ENCODE measurements at places on chromosomes 16 and 17.

DNA sequence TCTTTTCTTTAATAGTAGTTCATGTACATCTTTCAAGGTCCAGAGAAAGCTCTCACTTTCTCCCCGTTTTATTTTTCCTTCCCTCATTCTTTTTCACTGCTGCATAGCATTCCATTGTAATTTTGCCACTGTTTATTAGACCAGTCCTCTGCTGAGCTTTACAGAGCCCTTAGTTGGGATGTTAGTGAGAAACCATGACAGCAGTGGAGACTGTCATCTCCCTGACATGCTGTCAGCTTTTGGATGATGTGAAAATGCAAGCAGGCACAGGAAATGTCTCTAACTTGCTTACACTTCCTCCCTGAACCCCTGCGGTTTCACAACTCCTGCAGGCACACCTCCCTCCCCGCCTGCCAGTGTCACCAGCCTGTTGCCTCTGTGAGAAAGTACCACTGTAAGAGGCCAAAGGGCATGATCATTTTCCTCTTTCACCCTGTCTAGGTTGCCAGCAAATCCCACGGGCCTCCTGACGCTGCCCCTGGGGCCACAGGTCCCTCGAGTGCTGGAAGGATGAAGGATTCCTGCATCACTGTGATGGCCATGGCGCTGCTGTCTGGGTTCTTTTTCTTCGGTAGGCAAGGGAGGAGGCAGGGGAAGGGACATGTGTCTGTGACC, at the start of gene ITGAL:
ITGAL (plus strand) TSS at position 415 of the 615 bp plus-strand sequence; CDS start at position 511, 96 bp downstream.
- no peak within 1 kb of the TSS for H3K4me3 ChIP-seq
- no peak within 1 kb of the TSS for H3K27ac ChIP-seq
- DNase-seq: no peak
- peaks cover 15% of the 10 kb centered on the region for H3K27me3 ChIP-seq
- no peaks in the 10 kb centered on the region for H3K4me1 ChIP-seq

GRCh38 chr16:87864331-87864989, 4.8 kb downstream of the SLC7A5 start:
- no peak for DNase-seq
- peaks cover 13% of the 10 kb centered on the region for H3K36me3 ChIP-seq
- H3K27ac ChIP-seq: no peak overlapping the region

- no peak overlapping the region for H3K27ac ChIP-seq
- no peak for DNase-seq
- no peaks in the 10 kb centered on the region for H3K4me1 ChIP-seq
- H3K36me3 ChIP-seq: no peaks in the 10 kb centered on the region
- H3K27me3 ChIP-seq: peaks cover 55% of the 10 kb centered on the region
- no peak overlapping the region for H3K4me3 ChIP-seq
Observed at GRCh38 chr17:48795444-48796162, 21.4 kb downstream of the TTLL6 start.

GRCh38 chr16:31194898-31195297, 7.7 kb downstream of the PYCARD start:
- H3K27me3 ChIP-seq: no peaks in the 10 kb centered on the region
- H3K4me3 ChIP-seq: no peak overlapping the region
- H3K36me3 ChIP-seq: peaks cover 59% of the 10 kb centered on the region

GRCh38 chr16:69399361-69399760, 13.6 kb upstream of the TERF2 start:
- H3K27me3 ChIP-seq: no peaks in the 10 kb centered on the region
- peaks cover 35% of the 10 kb centered on the region for H3K4me1 ChIP-seq
- DNase-seq: no peak
- no peak overlapping the region for H3K4me3 ChIP-seq

DNA sequence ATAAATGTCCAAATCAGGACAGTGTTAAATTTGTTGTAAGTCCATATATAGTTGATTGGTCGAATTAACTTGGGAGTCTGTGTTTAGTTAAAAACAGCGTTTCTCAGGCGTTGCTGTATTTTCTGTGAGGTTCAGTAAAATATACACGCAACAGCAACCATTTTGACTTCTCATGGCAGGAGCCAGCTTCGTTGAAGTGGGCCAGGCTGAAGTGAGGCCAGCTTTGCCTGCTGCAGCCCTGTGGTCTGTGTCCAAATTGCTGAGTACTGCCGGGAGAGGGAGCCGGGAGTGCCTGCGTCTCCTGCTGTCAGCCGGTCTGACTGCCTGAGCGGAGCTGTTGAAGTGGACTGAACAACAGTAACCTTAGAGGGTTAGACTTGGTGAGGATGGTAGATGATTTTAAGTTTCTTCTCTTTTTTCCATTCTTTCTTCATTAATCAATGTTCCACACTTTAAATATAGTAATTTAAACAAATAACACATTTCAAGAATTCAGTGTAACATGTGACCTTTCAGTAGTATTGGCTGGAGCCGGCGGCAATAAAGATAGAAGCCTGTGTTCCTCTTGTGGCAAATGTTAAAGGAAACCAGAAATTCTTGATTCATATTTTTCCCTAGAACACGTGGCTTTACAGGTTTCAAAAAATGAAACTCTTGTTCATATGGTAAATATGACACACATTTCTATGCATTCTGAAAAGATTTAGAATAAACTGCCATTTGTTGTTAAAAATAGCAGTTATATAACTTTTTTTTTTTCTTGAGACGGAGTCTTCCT, 37.0 kb upstream of the ZNF750 start:
- no peak overlapping the region for H3K4me3 ChIP-seq
- H3K27ac ChIP-seq: no peak overlapping the region
- H3K36me3 ChIP-seq: peaks cover 10% of the 10 kb centered on the region
- peaks cover 22% of the 10 kb centered on the region for H3K4me1 ChIP-seq

- peaks cover 30% of the 10 kb centered on the region for H3K4me1 ChIP-seq
- no peaks in the 10 kb centered on the region for H3K27me3 ChIP-seq
- no peak overlapping the region for H3K4me3 ChIP-seq
Observed at GRCh38 chr17:7748076-7748775, 30.7 kb downstream of the DNAH2 start.

- H3K4me3 ChIP-seq: no peak overlapping the region
- no peak for DNase-seq
- no peaks in the 10 kb centered on the region for H3K36me3 ChIP-seq
- H3K27ac ChIP-seq: no peak overlapping the region
- peaks cover 2% of the 10 kb centered on the region for H3K27me3 ChIP-seq
- no peaks in the 10 kb centered on the region for H3K4me1 ChIP-seq
Observed at GRCh38 chr16:52773026-52773425, 226.1 kb upstream of the TOX3 start.

DNA sequence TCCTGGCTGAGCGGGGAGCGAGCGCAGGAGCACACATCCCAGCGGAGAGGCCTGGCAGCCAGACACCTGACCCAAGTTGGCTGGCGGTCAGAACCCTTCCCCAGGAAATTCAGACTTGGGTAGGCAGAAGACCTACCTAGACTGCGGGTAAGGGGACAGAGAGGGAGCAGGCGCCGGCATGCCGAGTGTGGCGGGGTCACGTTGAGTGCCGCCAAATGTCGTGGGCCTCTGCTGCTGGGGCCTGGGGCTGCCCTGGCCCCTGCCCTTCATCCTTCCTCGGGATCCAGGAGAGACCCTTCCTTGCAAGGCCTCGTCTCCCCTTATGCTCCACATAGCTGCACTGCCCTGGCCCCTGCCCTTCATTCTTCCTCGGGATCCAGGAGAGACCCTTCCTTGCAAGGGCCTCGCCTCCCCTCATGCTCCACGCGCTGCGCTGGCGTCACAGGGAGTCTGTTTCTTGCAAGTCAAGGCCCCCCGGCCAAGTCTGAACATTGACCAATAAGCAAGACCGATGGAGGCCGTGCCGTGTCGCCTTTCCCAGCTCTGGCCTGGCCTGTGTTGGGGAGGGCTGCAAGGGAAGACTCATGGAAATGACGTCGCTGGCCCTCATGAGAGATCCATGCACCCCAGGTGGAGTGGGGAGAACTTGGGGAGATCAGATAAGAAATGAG, 47.8 kb downstream of the MGAT5B start:
- no peak overlapping the region for H3K4me3 ChIP-seq
- H3K27ac ChIP-seq: no peak overlapping the region
- peaks cover 29% of the 10 kb centered on the region for H3K27me3 ChIP-seq

- H3K27me3 ChIP-seq: no peaks in the 10 kb centered on the region
- peaks cover 11% of the 10 kb centered on the region for H3K4me1 ChIP-seq
- no peak overlapping the region for H3K4me3 ChIP-seq
- H3K27ac ChIP-seq: no peak overlapping the region
- H3K36me3 ChIP-seq: peaks cover 27% of the 10 kb centered on the region
- no peak for DNase-seq
Observed at GRCh38 chr16:70730031-70730430, 44.2 kb upstream of the MTSS2 start.

DNA sequence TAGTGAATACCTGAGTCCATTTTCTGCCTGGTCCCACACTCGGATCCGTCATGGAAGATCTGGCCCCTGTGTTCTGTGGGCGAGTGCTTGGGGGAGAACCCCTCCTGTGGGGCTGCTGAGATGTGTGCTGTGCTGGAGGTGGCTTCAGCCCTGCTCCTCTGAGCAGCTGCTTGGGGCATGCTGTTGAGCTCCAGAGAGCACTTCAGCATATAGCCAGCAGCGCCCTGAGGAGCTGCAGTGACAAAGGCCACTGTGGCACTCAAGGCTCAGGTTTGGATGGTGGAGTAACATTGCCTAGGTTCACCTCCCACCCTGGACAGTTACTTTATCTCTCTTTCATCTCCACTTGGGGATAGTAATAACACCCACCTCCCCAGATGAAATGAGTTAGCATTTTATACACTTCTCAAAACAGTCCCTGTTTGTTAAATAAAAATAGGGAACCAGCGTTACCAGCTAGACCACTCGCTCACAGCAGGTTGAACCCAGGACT, 75.3 kb downstream of the KSR1 start:
- DNase-seq: no peak
- H3K4me3 ChIP-seq: no peak overlapping the region
- peak overlapping the region; percentile 80 for H3K27ac ChIP-seq
- H3K36me3 ChIP-seq: no peaks in the 10 kb centered on the region

DNA sequence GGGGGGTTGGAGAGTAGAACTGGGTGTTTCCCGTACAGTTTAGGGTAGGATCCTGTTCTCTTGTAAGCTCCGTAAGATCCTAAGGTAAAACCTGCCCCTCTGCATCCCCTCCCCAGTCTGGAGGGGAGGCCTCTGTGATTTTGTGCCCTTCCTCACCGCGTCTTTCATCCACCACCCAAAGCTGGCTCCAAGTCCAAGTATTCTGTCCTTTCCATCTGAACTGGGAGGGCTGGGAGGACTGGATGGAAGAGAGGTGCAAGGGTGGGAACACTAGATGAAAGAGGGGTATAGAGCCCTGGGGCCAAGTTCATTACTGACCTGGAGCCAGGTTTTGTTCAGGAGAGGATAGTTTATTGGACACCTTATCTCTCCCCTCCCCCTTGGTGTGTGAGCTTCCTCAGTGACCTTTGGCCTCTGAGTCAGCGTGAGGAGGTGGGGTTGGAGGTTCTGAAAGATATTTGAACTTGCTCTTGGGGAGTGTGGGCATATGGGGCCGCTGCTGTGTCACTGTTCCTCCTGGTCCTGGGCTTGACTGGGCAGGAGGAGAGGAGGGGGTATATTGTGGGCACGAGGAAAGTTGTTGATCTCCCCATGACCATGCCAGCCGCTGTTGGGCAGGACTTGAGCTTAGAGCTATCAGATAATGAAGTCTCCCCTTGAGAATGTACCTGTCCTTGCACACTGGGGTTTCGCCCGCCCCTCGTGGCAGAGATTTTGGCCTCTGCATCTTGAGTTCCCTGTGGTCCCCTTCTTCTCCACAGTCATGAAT, 1.6 kb downstream of the LASP1 start:
- peak overlapping the region; percentile 94 for H3K4me3 ChIP-seq
- no peak for DNase-seq
- H3K27ac ChIP-seq: peak overlapping the region; percentile 84
- peaks cover 4% of the 10 kb centered on the region for H3K36me3 ChIP-seq
- peaks cover 68% of the 10 kb centered on the region for H3K4me1 ChIP-seq
- H3K27me3 ChIP-seq: no peaks in the 10 kb centered on the region

- H3K36me3 ChIP-seq: no peaks in the 10 kb centered on the region
- H3K27ac ChIP-seq: no peak overlapping the region
- DNase-seq: no peak
- H3K4me3 ChIP-seq: no peak overlapping the region
- H3K4me1 ChIP-seq: peaks cover 4% of the 10 kb centered on the region
Observed at GRCh38 chr16:9840761-9841665, 341.2 kb downstream of the GRIN2A start.

- no peak for DNase-seq
- H3K4me1 ChIP-seq: peaks cover 45% of the 10 kb centered on the region
- no peaks in the 10 kb centered on the region for H3K36me3 ChIP-seq
- H3K27me3 ChIP-seq: no peaks in the 10 kb centered on the region
Observed at GRCh38 chr17:65184235-65184959, 47.2 kb downstream of the RGS9 start.

DNA sequence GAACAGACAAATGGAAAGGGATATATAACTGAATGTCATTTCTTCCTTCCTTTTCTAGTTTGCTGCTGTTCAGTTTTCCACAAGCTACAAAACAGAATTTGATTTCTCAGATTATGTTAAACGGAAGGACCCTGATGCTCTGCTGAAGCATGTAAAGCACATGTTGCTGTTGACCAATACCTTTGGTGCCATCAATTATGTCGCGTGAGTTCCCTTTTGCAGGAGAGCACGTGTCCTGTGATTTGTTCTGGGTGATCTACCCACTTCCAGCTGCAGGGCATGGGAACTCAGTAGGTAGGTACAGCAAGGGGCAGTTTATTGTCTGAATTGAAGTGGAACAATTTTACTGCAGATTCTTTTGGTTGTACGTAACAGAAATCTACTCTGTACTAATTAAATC, 8.8 kb downstream of the ITGAL start:
- no peaks in the 10 kb centered on the region for H3K4me1 ChIP-seq
- H3K4me3 ChIP-seq: no peak overlapping the region
- peaks cover 23% of the 10 kb centered on the region for H3K27me3 ChIP-seq
- DNase-seq: no peak
- no peak overlapping the region for H3K27ac ChIP-seq

DNA sequence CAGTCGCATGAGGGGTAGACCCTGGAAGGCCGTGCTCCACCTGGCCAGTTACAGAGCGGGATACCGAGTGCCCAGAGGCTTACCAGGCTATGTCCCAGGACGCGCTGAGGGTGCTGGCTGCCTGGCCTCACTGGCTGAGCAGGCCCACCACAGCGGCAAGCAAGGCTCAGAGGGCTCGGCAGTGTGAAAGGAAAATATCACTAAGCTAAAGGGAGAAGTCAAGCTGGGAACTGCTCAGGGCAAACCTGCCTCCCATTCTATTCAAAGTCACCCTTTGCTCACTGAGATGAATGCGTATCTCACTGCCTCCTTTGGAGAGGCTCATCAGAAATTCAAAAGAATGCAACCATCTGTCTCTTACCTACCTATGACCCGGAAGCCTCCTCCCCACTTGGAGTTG, 37.4 kb downstream of the CCDC57 start:
- H3K4me3 ChIP-seq: no peak overlapping the region
- no peaks in the 10 kb centered on the region for H3K4me1 ChIP-seq
- peaks cover 40% of the 10 kb centered on the region for H3K36me3 ChIP-seq
- no peak for DNase-seq
- H3K27me3 ChIP-seq: no peaks in the 10 kb centered on the region

GRCh38 chr17:40621578-40621977, 26.0 kb downstream of the SMARCE1 start:
- DNase-seq: no peak
- H3K4me1 ChIP-seq: peaks cover 5% of the 10 kb centered on the region
- no peak overlapping the region for H3K27ac ChIP-seq
- H3K4me3 ChIP-seq: no peak overlapping the region
- peaks cover 36% of the 10 kb centered on the region for H3K27me3 ChIP-seq

Measured in osteocyte (in vitro differentiated cells).